AG09319 (cell line): ENCODE measurements at places on chromosomes 2 and 18.

DNA sequence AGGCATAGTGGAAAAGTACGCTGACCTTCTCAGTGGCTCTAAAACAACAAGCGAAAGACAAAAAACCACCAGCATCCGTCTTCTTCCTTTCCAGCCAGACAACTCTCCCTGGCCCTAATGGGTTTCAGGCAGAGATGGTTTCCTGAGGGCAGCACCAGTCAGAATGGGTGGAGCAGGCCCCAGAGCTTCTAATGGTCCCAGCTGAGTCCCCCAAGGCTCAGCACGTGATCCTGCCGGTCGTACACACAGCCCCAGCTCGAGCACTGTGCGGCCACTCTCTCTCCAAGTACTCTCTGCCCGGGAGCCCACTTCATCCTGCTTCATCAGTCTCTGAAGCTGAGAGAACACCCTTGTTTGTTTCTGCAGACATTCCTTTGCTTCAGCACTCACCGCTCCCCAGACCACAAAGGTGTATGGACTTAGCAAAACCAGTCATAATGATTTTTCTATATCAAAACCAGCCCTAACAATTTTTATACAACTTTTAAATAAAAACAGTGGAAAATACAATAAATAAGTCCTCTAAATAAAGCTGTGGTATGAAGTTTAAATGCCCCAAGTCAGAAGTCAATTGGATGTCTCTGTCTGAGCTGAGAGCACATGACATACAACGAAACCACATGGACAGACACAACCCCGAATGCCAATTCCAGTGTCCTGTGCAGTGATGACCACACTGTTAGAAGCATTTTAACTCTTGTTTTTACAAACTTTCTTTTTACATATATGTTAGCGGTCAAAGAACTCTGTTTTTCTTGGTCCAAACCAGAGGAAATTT, 63.9 kb downstream of the PARD6G start:
- DNase-seq: no peak

DNA sequence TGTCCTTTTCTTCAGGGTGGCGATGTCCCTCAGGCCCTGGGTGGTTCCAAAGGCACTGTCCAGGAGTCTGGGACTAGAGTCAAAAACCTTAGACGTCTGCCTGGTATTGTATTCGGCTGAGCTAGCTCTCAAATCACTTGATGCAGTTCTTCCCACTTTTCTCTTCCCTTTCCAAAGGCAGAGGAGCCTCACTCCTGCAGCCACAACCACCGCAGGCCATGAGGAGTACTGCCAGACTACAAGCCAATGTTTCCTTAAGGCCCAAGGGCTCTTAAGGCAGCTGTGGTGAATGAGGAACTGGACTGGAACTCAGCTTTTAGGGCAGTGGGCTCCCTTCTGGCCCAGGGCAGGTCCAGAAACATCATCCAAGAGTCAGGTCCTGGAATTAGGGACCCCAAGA, 360.7 kb downstream of the SPAG16 start:
- no peak for DNase-seq

DNA sequence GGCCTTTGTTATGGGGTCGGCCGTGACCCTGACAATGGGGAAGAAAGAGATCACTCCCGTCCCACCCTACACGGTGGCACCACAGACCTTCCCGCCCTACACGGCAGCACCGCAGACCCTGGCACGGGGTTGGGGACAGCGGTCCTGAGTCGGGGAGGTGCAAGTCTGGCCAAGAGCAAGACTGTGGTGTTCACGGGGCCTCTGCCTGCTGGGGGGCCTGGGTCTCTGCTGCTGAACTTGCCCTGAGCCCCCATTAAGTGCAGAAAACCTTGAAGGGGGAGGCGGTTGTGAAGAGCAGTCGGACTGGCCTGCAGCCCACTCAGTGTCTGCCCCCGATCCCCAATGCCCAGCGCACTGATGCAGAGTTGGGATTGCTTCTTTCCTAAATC, 75.9 kb downstream of the SLC66A2 start:
- no peak for DNase-seq

DNA sequence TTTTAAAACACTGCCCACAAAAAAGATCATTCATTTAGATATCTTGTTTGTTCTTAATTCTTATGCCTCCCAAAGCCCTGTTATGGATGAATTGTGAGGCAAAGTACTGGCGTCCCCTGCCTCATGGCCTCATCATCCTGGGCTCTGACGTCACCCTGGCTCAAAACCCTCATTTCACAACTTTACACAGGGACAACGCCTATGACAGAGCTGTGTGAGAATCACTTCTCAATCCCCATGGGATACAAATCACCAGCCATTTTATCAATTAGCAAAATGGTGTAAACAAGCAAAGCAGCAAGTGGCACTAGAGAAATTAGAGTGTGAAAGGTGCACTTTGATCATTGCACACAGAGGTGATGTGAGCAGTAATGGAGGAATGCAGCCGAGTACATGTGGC, 16.6 kb downstream of the FHOD3 start:
- no peak for DNase-seq

DNA sequence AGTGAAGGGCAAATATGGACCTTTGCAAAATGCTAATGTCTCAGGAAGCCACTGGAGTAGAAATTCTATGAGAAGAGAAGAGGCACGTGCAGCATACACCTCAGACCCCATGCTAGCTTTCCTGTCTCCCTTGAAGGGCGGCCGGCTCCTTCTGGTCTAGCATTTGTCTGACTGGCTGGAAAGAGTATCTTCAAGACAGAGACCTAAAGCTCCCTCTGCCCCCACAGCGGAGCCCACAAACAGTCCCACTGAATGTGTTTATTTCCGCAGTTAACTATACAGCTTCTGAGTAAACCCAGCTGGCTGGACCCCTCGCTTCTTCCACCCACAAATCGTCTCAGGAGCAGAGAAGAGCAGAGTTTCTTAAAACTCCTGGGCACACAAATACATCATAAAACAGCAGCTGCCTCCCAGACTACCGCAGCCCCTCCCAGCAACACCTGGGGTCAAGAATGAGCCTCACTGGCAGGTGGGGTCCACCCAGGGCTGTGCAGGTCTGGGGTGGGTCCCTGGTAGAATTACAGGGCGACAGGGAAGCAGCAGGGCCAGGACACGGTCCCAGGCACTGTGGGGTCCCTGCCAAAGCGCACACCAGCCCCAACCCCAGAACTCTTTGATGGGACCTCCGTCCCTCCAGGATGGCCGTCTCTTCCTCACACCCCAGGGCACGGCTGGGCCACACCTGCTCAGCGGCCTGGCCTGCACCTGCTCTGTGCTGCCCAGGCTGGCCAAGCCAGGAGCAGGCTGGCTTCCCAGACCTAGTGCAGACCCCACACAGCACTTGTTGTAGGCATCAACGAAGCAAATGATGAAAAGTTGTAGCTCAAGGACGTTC, 103.8 kb downstream of the PXDN start:
- DNase-seq: no peak

DNA sequence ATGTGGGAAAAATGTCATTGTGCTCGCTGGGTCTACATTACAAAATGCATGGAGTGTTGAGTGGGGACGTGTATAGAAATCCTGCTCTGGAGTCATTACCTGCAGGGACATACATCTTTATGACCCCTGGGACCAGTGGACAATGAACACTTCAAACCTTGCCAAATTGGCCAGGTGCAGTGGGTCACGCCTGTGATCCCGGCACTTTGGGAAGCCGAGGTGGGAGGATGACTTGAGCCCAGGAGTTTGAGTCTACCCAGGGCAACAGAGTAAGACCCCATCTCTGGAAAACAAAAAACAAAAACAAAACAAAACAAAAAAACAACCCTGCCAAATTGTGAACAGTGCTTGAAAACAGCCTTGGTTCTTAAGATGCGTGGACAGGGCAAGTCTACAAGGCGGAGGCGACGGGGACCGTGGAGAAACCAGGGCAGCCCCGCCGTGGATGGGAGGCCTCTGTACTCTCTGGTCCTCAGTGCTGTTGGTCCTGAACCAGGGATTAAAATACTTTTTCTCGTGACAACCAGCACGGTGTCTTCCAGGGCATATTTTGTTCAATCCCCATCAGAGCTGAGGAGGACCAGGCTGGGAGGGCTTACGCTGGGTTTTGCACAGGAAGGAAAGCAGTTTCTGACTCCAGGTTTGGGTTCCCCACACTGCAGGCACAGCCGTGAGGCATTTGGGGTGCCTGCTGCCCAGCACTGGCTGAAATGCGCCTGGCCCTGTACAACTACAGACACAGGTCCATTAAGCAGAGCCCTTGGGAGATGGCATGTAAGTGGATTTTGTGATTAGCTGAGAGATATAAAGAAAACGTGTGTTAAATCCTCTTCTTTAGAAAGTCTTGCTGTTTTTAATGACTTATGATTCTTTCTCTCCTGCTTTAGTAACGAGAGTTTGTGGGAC, 13.7 kb downstream of the COLEC11 start:
- no peak for DNase-seq
